ENCODE measurements at places on chromosomes 4 and X. TPM values are rescaled to one million over a fixed set of nuclear protein-coding genes. Genes with fewer than 3 reads are reported as not detected.

MAGEA11 gene
- total RNA-seq, result not detected

ARR3 gene
- not detected for total RNA-seq

DNA sequence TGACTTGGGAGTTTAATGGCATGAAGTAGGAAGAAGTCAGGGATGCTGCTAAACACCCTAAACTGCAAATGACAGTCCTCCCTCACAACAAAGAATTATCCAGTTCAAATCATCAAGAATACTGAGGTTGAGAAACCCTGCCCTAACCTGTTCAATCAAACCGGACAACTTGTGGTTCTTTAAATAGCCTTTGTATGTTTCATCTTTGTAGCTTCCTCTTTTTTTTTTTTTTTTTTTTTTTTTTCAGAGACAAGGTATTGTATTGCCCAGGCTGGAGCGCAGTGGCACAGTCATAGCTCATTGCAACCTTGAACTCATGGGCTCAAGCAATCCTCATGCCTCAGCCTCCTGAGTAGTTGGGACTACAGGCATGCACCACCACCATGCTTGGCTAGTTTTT is 52.5 kb upstream of the TTC29 start:
- no peaks in the 10 kb centered on the region for H3K36me3 ChIP-seq
- H3K27ac ChIP-seq, result no peak overlapping the region
- no peak overlapping the region for H3K4me3 ChIP-seq
- DNase-seq, result no peak
- no peaks in the 10 kb centered on the region for H3K4me1 ChIP-seq
- no peaks in the 10 kb centered on the region for H3K27me3 ChIP-seq

DNA sequence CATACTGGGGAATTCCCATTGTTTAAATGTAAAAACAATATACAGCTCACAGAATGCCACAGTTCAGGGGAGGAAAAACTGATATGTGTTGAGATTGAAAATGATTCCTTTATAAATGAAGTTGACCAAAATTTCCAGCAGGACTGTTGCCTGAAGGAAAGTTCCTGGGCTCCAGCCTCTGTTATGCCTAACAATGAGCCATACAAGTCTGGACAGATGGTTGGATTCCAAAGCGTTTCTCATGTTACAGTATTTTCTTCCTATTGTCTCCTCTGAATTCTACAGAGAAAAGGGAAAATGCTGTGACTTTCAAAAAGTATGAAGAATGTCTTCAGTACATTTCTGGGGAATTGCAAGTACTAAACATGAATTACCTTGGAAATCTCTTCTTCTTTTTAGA is 73.3 kb downstream of the ALPK1 start:
- no peak overlapping the region for H3K27ac ChIP-seq
- no peak overlapping the region for H3K4me3 ChIP-seq
- no peaks in the 10 kb centered on the region for H3K27me3 ChIP-seq
- no peaks in the 10 kb centered on the region for H3K4me1 ChIP-seq
- DNase-seq, result no peak

EDNRA gene
- not detected for total RNA-seq

NOX1 gene
- not detected for total RNA-seq

DNA sequence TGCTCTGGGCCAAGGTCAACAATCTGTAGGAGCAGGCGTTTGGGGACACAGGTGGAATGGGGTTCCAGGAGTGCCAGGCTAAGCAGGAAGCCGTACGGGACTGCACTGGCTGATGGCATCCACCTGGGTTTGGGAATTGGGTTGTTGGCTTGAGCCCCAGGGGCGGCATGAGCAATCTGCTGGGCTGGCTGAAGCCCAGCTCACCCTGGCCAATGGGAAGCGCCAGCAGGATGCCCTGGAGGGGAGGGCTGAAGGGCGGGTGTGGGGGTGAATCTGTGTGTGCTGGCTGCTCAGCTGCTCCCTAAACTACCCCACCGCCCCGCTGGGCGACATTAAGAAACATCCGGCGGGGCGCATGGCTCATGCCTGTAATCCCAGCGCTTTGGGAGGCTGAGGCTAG is 8.9 kb upstream of the RGS12 start:
- DNase-seq, result no peak
- H3K27me3 ChIP-seq, result peaks cover 15% of the 10 kb centered on the region
- H3K27ac ChIP-seq, result no peak overlapping the region
- H3K4me3 ChIP-seq, result no peak overlapping the region
- H3K4me1 ChIP-seq, result peaks cover 4% of the 10 kb centered on the region

GSX2 gene
- total RNA-seq, result not detected

DNA sequence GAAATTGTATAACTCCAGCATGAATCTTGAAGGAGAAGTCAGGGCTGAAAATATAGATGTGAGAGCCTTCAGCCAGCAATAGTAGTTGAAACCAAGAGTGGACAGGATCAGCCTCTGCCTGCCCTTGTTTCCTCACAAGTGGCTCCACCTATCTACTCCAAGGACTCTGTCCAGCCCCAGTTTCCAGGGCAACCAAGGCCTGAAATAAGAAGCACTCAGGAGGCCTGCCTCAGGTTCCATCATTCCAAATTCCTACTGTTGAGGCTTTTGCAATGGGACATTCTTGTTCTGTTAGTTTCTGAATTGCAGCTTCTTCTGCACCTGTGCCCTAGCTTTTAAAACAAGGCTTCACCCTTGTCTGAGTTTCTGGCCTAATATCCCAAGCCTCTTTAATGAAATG is 41.6 kb downstream of the TRPC5OS start:
- H3K4me1 ChIP-seq, result no peaks in the 10 kb centered on the region
- H3K36me3 ChIP-seq, result no peaks in the 10 kb centered on the region
- no peak overlapping the region for H3K4me3 ChIP-seq
- H3K27me3 ChIP-seq, result no peaks in the 10 kb centered on the region

- H3K27ac ChIP-seq, result no peak overlapping the region
- H3K36me3 ChIP-seq, result no peaks in the 10 kb centered on the region
- no peak overlapping the region for H3K4me3 ChIP-seq
- no peaks in the 10 kb centered on the region for H3K27me3 ChIP-seq
- H3K4me1 ChIP-seq, result no peaks in the 10 kb centered on the region
- no peak for DNase-seq
These were observed 445.6 kb downstream of the ACTRT1 start for GRCh38 chrX:127606590-127606989.

DNA sequence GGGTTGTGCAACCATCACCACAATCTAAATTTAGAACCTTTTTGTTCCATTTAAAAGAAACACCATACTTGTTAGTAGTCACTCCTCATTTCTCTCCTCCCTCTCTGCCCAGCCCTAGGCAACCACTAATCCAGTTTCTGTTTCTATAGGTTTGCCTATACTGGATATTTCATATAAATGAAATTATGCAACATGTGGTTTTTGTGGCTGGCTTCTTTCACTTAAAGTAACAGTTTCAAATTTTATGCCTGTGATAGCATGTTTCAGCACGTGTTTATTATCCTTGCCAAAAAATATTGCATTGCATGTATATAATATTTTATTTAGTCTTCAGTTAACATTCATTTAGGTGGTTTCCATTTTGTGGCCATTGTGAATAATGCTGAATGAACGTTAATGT is 437.6 kb downstream of the IL1RAPL1 start:
- H3K36me3 ChIP-seq, result no peaks in the 10 kb centered on the region
- no peaks in the 10 kb centered on the region for H3K27me3 ChIP-seq
- no peak overlapping the region for H3K4me3 ChIP-seq

ADAD1 gene
- not detected for total RNA-seq

ADH6 gene
- total RNA-seq, result not detected

HSFX3 gene
- not detected for total RNA-seq

CXorf51A gene
- total RNA-seq, result not detected

DNA sequence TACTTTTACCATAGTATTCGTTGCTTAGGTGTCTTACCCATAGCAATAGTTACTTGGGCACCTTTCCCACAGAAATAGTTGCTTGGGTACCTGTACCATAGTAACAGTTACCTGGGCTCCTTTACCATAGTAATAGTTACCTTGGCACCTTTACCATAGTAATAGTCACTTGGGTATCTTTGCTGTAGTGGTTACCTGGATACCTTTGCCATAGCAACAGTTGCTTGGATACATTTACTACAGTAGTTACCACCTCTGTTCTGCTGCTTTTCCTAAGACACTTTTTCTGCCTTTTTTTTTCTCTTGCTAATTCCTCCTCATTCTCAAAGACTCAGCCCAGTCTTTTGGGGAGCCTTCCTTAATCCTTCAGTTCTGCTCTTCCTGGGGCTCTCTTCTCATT is 272.8 kb upstream of the PUDP start:
- no peaks in the 10 kb centered on the region for H3K4me1 ChIP-seq
- no peak overlapping the region for H3K27ac ChIP-seq
- no peaks in the 10 kb centered on the region for H3K27me3 ChIP-seq
- no peak for DNase-seq
- H3K4me3 ChIP-seq, result no peak overlapping the region

SHROOM4 gene
- not detected for total RNA-seq

- H3K4me3 ChIP-seq, result peak overlapping the region; percentile 36
- H3K27me3 ChIP-seq, result peaks cover 3% of the 10 kb centered on the region
- no peak overlapping the region for H3K27ac ChIP-seq
- H3K4me1 ChIP-seq, result peaks cover 11% of the 10 kb centered on the region
- DNase-seq, result peak; percentile 66
These were observed 50.6 kb downstream of the LGI2 start for GRCh38 chr4:24980064-24980690.

DNA sequence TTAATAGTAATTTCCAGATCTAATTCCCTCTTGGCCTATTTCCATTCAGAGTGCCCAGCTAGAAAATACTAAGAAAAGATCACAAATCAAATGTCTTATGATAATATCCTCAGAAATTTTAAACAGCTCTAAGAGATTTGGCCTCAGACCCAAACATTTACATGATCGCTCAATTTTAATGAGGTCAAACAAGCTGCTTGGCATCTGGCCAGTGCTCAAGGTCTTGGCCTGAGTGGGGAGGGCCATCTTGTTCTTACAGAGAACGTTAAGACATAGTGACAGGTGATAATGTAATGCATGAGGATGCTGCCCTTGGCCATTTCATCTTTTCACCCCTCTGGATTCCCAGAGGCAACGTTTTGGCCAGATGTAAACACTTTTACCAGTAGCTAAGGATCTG is 159.2 kb upstream of the SLC7A11 start:
- no peak overlapping the region for H3K27ac ChIP-seq
- no peak overlapping the region for H3K4me3 ChIP-seq
- no peak for DNase-seq

LAMTOR3 gene
- 26.8 TPM for total RNA-seq

DNA sequence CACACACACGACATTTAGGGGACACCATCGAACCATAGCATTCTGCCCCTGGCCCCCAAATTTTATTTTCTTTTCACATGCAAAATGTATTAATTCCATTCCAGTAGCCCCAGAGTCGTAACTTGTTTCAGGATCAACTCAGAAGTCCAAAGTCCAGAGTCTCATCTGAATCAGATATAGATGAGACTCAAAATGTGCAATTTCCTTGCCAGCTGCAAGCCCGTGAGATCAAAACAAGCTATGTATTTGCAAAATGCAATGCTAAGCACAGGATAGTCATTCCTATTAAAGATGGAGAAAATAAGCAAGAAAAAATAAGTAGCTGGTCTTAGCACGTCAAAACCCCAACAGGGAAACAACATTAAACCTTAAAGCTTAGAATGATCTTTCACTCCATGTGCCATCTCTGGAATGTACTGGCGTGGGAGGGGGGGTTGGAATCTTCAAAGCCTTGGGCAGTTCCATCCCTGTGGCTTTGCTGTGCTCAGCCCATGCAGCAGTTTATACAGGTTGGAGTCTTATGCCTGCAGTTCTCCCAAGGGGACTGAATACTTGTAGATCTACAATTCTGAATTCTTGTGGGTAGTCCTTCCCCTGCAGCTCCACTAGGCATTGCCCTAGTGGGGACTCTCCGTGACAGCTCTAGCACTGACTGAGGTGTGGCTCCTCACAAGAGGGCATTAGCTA is 47.7 kb upstream of the SYTL5 start:
- H3K36me3 ChIP-seq, result no peaks in the 10 kb centered on the region
- no peaks in the 10 kb centered on the region for H3K27me3 ChIP-seq
- no peak overlapping the region for H3K4me3 ChIP-seq
- no peak for DNase-seq

CPEB2 gene
- 8.8 TPM for total RNA-seq

Measured in activated CD8-positive, alpha-beta T cell treated with anti-CD3 and anti-CD28 coated beads, Interleukin-2, amount 10 ng/mL, durations not matched to agents 7 days and 5 days (primary cell).